ENCODE measurements at places on chromosomes 3 and 15.

DNA sequence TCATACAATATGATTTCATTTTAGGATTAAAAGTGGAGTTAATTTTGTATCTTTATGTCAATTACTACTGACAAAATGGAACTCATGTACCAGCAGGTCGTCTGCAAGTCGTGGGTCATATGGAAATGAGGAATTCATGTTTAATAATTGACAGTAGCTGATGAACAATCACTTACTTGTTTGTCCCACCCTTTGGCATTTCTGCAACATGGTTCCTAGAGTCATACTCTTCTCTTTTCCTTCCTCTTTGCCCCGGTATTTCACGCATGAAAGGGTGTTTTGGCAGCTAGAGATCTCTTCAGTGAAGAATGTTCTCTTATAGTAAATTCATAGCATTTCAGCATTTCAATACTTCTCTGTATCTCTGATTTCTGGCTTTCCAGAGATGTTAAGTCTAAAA, 133.3 kb upstream of the SLC24A5 start:
- no peak for DNase-seq

DNA sequence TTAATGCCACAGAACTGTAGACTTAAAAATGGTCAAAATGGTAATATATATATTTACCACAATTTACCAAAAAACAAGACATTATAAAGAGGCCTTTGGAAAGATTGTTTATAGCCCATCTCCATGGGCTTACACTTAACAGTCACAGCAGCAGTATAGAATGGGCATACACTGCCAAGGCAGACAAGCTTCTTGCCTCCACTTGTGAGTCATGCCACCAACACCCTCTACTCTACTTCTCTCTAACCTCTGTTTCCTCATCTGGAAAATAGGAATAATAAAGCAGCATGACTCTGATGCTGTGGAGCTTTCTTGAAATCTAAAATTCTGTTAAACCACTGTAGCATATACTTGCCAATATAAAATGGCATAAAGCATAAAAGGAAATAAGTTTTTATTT, 14.4 kb upstream of the GPR156 start:
- DNase-seq = no peak

DNA sequence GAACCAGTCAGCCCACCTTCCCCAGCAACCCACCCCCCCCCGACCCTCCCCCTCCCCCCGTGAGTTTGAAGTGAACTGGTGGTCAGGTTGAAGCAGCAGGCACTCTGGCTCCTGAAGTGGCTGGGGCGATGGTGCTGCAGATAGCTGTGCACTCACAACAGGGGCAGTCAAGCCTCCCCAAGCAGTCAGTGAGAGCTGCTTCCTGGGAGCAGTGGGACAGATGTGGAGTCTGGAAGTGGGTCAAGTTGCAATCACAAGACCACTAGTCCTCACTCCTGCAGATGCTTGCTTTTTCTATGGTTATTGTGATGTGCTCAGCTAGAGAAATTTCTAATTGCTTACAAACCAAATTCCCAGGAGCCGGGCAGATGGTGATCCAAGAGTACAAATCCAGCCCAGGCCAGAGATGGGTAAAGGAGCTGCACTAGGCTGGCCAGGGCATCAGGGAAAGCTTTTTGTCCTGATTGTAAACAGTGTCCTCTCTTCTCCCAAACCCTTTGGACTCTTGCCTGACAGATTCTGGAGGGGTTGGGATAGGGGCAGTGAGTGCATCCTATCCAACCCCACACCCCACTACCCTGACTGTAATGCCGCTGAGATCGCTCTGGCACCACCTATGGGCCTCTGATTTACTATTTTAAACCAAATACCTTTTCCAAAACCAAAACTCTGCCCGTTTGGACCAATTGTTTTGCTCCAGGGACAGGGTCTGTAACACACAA, 9.8 kb upstream of the CLPX start:
- no peak for DNase-seq

- DNase-seq = no peak
Observed at GRCh38 chr3:142636664-142637063, 40.5 kb downstream of the PLS1 start.

DNA sequence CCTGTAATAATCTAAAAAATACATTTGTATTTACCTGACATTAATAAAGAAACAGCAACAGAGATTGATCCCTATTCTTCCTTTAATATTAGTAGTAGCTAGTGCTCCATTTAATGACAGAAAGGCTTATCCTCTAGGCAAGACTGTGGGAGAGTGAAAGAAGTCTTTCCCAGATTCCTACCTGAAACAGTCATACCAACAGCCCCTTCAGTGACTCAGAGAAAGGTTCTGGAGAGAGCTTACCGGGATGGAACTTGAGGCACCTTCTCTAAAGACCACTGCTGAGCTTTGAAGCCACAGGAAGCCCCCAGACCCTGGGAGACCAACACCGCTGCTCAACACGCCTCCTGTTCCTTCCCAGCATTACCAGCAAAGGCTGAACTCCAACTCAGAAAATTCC, 66.9 kb upstream of the FGF12 start:
- no peak for DNase-seq

DNA sequence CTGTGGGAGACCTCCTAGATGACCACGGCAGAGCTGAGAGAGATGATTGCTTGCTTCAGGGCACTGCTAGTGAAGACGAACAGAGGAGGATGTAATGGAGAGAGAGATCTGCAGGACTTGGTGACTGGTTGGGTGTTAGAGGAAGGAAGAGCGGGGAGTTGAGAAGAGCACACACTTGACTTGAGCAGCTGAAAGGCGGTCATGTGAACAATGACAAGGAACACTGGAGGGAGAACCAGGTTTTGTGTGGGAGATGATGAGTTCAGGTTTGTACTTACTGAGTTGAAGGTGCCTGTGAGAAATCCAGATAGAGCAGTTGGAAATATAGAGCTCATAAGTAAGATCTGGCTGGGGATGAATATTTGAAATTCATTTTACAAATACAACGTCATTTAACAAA, 40.3 kb downstream of the CDAN1 start:
- DNase-seq = no peak

DNA sequence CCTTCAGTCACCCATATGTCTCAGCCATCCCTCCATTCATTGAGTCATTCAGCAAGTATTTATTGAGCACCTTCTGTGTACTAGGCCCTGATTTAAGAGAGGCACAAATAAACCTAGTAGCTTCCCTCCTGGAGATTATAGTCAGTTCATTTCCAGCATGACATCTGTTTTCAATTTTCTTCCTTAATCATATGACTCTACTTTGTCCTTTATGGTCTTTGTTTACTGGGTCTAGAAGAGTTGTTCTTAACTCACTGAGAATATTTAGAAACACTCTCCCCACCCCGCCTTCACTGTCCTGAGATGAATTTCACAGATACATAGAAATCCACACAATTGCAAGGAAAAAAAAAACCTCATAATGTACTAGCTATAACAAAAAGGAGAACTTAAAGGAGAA, 44.8 kb upstream of the ADAMTS9 start:
- no peak for DNase-seq

DNA sequence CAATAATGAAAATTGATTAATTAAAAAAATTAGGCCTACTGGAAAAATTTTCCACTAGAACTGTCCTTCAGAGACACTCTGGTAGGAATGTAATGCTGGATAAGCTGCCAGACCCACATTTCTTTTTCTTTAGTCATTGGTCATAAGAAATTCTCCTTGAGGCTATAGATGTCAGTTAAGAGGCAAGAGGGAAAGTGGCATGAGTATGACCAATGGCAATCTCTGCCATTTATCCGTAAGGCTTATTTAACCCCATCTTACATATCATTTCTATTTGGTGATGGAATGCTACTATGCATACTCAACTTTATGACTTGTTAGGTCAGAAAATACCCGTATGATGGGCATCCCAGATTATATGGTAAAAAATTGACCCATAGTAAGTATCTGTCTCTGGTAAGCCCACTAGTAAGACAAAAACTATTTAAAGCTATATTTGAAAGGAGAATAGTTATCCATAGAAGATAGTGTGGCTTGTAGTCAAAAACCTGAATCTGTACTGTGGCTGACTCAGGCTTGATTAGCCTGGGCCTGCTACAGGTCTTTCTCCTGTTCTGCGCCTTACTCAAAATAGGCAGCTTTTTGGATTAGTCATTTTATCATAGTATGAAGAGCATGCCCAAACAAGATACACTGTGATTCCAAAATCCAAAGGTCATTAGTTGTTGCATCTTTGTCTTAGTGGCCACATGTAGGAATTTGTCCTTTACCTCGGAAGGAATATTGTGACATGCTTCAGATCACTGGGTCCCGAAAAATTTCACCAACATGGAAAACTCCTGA, 314.7 kb downstream of the PYDC2 start:
- no peak for DNase-seq

GRCh38 chr15:74827614-74828013, 1.2 kb downstream of the CPLX3 start:
- DNase-seq = no peak

DNA sequence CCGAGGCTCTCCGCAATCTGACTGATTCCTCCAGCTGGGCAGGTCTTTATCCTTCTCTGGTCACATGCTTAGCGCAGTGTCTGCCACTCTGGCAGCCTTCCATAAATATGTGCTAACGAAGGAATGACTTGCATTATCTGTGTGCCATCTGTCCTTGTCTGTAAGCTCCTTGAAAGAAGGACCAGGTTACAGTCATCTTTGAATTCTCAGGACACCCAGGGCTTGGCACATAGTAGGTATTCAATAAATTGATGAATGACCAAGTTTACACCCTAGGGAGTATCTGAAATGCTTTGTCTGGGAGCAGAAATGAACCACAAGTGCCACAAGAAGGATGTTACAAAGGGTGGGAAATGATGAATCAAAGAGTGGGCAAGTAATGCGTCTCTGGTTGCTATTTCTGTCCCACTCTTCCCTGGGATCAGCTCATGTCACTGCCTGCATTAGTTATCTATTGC, 16.5 kb upstream of the FAM3D start:
- no peak for DNase-seq

DNA sequence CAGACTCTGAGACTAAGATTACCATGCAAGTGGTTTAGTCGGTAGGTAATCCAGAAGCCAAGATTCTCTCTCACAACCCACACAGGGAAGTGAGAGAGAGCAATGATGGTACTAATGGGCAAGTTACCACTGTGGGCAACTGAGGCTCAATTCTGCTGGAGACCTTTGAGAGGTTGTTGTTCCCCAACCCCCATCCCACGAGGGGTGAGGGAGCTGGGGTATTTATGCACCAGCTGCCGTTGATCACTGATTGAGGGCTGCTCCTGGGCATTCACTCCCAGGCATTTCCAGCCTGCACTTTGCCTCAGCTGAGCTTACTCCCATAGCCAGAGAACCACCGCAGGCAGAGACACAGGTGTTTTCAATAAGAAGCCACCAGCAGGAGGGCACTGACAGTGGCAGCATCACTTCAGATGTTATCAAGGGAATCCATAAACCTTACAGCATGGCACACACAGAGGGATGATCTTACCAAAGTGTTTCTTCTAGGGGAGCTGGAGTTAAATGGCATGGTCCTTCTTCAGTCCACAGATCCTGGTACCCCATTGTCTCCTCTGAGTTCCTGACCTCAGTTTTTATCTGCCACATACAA, 15.0 kb upstream of the CCDC174 start:
- DNase-seq = no peak

- no peak for DNase-seq
Observed at GRCh38 chr3:46312991-46313390, 40.9 kb upstream of the CCR2 start.

- no peak for DNase-seq
Observed at GRCh38 chr3:23704298-23704697, 101.5 kb upstream of the UBE2E1 start.

DNA sequence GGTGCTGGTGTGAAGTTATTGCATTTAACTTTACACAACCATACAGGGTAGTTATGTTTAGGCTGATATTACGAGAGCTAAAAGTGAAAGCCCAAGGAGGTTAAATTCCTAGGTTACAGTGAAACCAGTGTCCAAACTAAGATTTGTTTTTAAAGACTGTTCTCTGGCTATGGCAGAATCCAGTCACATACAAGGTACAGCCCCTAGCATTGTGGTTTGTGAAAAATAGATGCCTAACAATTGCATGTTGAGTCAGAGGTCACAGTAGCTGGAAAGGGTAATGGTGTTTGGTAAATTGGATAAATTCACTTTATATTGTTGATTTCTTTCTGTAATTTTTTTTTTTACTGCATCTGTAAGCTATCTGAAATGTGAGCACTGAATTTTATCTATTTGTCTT, 614.6 kb upstream of the TBL1XR1 start:
- DNase-seq = no peak

DNA sequence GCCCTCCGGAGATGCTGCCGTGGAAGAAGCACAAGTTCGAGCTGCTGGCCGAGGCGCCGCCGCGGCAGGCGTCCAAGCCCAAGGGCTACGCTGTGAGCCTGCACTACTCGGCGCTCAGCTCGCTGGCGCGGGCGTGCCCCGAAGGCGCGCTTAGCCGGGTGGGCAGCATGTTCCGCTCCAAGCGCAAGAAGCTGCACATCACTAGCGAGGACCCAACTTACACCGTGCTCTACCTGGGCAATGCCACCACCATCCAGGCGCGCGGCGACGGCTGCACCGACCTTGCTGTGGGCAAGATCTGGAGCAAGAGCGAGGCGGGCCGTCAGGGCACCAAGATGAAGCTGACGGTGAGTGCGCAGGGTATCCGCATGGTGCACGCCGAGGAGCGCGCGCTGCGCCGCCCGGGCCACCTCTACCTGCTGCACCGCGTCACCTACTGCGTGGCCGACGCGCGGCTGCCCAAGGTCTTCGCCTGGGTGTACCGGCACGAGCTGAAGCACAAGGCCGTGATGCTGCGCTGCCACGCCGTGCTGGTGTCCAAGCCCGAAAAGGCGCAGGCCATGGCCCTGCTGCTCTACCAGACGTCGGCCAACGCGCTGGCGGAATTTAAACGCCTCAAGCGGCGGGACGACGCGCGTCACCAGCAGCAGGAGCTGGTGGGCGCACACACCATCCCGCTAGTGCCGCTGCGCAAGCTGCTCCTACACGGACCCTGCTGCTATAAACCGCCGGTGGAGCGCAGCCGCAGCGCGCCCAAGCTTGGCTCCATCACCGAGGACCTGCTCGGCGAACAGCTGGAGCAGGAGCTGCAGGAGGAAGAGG, 1.3 kb downstream of the FAM43A start:
- no peak for DNase-seq

- no peak for DNase-seq
Observed at GRCh38 chr3:118927449-118927848, 107.2 kb downstream of the IGSF11 start.

GRCh38 chr15:27219636-27220035, 248.7 kb downstream of the GABRG3 start:
- no peak for DNase-seq

DNA sequence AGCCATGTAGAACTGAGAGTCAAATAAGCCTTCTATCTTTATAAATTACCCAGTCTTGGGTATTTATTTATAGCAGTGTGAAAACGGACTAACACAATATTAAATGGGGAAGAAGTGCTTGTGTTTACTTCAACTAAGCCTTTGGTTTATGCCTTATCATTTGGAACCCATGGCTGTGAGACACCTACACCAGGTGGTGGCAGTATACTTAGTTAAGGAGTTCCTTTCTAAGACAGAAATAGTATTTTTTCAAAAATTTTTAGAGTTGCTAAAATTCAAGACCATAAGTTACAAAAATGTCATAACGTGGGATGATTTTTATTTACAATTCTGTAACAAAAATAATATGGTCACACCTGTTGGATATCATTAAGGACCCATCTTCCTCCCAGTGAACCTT, 354.5 kb upstream of the SOX14 start:
- no peak for DNase-seq
